ENCODE measurements at places on chromosomes 12 and 14.

DNA sequence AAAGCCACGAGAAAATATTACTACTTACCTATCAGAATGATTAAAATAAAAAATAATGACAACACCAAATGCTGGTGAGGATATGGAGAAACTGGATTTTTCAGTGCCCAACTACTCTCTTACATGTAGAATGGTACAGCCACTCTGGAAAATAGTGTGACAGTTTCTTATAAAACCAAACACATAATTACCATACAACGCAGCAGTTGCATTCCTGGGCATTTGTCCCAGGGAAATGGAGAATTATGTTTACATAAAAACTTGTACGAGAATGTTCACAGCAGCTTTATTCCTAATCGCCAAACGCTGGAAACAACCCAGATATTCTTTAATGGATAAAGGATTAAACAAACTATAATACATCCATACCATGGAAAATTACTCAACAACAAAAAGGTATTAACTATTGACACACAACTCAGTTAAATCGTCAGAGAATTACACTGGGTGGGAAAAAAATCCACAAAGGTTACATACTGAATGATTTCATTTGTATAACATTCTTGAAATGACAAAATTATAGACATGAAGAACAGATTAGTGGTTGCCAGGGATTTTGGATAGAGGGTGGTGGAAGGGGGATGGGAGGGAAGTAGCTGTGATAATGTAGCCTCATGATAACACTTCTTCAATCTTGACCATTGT is 35.4 kb downstream of the TAOK3 start:
- no peak for DNase-seq

GRCh38 chr12:79546466-79547043 is 144.2 kb downstream of the PAWR start:
- no peak for DNase-seq

DNA sequence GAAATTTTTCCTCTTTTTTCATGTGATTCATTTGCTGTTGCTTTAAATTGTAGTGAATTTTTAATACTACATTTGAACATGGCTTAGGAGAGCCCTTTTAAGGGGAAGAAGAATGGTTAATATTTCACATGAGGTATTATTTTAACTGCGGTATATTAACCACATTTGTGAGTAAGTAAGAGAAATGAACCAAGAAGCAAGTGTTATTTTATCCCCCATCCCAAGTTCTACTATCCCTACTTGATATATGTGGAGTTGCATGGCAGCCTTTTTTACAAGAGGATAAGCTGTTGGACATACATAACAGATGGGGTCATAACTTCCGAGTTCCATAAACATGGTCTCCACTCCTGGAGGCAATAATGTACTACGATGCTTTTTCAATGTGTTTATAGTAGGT is 623.3 kb downstream of the LRFN5 start:
- DNase-seq: no peak

GRCh38 chr12:66495709-66496108 is 183.2 kb downstream of the GRIP1 start:
- no peak for DNase-seq

DNA sequence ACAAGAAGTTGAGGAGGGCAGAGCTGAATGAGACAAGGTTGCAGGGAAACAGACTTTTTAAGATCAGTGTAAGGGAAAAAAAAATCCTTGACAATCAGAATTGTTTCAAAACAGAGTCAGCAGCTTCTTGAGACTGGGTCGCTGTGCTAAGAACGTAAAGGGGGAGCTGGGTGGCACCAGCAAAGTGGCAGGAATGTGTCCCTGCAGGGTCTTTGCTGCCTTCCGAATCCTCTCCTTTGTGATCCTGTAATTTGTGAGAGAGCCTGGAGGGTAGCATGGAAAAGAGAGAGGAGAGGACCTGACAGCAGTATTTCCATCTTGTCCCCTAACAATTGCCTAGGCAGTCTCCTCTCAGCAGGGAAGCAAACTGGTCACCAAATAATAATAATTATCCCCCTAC is 472.8 kb downstream of the RGS6 start:
- DNase-seq: no peak

DNA sequence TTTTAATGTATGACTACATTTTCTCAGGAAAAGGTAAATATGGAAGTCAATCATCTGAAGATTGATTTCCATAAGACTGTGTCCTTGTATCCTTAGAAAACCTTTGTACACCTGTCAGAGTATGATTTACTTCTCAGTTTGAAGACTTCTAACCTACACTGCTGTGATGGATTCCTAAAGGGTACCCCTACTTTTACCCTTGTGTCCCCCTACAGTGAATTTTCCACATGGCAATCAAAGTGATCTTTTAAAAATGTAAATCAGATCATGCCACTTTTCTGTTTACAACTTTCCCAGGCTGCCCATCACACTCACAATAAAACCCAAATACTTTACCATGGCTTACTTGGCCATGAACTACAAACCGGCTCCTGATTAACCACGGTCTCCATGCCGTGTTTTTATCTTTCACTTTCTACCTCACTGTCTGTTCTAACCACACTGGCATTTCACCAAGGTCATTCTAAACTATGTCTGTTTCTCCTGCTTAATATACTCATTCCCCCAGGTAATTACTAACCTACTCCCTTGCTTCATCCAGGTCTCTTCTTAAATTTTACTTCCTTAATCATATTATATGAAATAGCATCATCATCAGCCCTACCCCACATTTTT is 8.1 kb downstream of the DNAI7 start:
- no peak for DNase-seq

GRCh38 chr12:103441437-103442181 is 54.2 kb downstream of the C12orf42 start:
- DNase-seq: no peak

- DNase-seq: no peak
These were observed 3.5 kb downstream of the SLC7A7 start for GRCh38 chr14:22811722-22812121.

GRCh38 chr12:122310626-122311333 is 44.5 kb upstream of the VPS33A start:
- no peak for DNase-seq

GRCh38 chr12:15851919-15852318 is 30.3 kb upstream of the STRAP start:
- no peak for DNase-seq

GRCh38 chr14:102027951-102028350 is 58.9 kb downstream of the HSP90AA1 start:
- no peak for DNase-seq

- DNase-seq: no peak
These were observed 191.2 kb upstream of the PELI2 start for GRCh38 chr14:55927028-55927427.

- no peak for DNase-seq
These were observed 13.2 kb upstream of the PRKCH start for GRCh38 chr14:61308198-61308597.

DNA sequence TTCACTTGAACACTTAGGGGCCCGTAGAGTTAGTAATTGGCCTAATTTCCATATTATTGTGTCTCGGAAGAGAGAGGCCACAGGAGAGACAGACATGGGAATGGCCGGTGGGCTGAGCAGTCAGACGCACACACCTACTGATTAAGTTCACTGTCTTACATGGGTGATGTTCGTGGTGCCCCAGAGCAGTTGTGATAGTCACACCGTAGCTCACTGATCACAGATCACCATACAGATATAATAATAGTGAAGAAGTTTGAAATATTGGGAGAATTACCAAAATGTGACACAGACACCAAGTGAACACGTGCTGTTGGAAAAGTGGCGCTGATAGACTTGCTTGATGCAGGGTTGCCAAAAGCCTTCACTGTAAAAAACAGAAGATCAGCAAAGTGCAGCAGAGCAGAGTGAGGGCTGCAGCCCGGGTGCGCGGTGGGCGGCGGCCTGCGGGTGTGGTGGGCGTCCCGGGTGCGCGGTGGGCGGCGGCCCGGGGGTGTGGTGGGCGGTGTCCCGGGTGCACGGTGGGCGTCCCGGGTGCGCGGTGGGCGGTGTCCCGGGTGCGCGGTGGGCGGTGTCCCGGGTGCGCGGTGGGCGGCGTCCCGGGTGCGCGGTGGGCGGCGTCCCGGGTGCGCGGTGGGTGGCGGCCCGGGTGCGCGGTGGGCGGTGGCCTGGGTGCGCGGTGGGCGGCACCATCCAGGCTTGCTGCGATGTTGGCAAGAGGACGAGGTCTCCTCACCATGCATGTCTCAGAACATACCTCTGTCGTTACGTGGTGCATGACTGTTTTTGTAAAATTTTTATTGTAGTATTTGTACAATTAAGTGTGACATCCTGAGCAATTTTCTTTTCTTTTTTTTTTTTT is 34.3 kb upstream of the TEX22 start:
- DNase-seq: no peak

DNA sequence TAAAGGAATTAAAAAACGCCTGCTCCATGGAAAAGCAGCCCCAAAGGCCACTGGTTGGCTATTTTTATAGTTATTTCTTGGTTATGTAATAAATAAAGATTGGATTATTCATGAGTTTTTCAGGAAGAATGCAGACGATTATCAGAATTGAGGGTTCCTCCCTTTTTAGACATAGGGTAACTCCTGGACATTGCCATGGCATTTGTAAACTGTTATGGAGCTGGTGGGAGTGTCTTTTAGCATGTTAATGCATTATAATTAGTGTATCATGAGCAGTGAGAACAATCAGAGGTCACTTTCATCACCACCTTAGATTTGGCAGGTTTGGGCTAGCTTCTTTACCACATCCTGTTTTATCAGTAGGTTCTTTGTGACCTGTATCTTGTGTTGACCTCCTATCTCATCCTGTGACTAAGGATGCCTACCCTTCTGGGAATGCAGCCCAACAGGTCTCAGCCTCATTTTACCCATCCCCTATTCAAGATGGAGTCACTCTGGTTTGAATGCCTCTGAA is 728.7 kb downstream of the GALC start:
- no peak for DNase-seq

DNA sequence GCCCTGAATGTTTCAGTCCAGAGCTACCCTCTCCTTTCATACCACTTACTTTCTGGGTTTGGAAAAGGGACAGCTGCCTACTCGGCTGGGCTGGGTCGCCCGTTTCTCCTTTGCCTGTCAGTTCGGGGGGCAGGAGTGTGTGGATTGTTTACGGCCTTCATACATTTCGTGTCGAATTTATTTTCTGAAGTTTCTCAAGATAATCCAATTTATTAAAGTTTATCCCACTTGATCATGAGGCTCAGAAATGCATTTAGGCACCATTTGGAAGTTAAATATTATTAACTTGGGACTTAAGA is 608 bp downstream of the ZNF410 start:
- DNase-seq: no peak

- no peak for DNase-seq
These were observed 442.6 kb downstream of the DPF3 start for GRCh38 chr14:72451054-72451972.

- no peak for DNase-seq
These were observed 44.4 kb downstream of the ARHGAP5 start for GRCh38 chr14:32121536-32121935.

- peak; percentile 83 for DNase-seq
These were observed at the start of gene SRGAP1 for GRCh38 chr12:63844391-63845341. TSS of gene SRGAP1 (plus strand) at chr12:63844700. CDS start at chr12:63844817, 117 bp downstream.

- no peak for DNase-seq
These were observed 9.5 kb downstream of the PAX9 start for GRCh38 chr14:36671149-36671548.

DNA sequence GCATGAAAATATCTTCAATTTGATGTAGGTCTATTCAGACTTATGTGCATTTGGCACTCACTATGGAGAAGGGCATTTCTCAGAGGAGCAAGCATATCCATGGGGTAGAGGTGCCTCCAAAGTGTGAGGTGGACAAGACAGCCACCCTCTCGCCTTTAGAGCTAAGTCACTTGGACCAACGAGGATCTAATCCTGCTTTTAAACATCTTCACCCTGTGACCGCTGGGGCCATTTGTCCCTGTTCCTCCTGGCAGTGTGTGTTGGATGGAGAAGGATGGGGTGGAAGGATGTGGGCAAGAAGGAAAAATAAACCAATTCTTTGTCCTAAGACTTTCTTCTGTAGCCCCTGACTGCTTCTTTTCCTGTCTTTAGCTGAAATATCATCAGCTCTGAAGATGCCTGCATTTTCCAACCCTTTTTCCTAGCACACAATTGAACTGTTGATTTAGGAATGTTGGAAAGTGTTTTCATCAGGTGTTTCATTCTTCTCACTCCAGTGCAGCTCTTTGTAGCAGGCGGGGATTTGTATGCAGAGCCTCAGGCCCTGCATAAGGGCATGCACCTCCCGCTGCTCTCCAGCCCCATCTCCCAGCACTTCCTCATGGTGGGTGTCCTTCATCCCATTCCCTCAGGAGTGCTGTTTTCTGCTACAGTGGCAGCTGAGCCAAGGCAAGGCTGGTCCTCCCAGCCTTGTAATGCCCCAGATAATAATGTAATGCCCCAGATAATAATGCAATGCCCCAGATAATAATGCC is 5.3 kb downstream of the FGF6 start:
- DNase-seq: no peak

DNA sequence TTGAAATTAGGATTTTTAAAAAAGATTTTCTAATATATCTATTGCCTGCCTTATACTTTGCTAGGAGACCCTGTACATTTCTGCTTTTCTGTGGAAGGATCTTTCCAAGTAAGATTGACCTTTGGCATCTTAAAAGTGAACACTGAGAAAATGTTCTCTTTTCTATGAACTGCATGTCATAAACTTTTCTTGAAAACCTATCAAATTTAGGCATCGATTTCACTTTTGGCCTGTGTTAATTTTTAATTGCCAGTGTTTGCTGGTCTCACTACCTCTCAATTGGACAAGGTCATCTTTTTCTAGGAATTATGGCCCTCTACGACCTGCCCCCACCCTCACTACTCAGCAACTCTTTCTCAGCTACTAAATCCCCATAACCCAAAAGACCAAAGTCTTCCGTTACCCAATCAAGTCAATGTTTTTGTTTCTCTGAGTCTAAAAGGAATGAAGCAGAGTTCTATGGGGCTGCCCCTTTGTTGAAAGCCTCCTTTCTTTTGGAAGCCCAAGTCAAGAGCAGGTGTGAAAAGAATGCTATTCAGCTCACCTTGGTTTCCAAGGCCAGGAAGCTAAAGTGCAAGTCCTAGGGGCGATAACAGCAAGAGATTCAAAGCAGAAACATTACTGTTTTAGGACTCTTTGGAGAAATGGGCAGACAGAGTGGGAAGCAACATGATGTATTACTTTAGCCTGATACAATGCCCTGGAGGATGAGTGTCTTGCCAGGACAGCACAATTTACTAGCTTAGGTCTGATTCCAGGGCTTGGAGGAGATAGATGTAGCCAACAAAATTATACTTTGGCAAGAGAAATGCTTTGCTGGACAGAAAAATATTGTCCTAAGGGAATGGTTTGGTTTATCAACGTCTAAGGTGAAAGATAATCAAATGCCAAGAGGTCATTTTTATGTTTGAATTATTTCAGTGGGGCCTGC is 55.0 kb downstream of the IGF1 start:
- no peak for DNase-seq

DNA sequence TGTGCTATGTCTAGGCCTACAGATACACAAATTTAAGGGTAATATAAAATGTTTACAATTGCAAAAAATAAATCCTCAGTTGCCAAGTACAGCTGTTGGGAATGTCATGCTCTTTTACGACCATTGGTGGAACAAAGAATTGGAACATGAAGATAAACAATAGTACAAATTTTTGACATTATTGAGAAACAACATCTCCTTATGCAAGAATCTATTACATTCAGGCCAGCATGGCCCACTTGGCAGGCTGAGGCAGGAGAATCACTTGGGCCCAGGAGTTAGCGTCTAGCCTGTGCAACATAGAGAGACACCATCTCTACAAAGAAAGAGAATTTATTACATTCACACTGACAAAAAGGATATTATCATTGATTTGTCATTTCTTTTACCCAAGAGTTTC is 135.9 kb upstream of the NTF3 start:
- no peak for DNase-seq

GRCh38 chr14:76271041-76271755 is 104.7 kb upstream of the ESRRB start:
- no peak for DNase-seq

- peak; percentile 55 for DNase-seq
These were observed 20.4 kb upstream of the LRTM2 start for GRCh38 chr12:1799882-1800400.
